ENCODE measurements at places on chromosomes 12 and 14.
A peak's percentile ranks its signal among the peaks of the same experiment; 100 is the strongest.

DNA sequence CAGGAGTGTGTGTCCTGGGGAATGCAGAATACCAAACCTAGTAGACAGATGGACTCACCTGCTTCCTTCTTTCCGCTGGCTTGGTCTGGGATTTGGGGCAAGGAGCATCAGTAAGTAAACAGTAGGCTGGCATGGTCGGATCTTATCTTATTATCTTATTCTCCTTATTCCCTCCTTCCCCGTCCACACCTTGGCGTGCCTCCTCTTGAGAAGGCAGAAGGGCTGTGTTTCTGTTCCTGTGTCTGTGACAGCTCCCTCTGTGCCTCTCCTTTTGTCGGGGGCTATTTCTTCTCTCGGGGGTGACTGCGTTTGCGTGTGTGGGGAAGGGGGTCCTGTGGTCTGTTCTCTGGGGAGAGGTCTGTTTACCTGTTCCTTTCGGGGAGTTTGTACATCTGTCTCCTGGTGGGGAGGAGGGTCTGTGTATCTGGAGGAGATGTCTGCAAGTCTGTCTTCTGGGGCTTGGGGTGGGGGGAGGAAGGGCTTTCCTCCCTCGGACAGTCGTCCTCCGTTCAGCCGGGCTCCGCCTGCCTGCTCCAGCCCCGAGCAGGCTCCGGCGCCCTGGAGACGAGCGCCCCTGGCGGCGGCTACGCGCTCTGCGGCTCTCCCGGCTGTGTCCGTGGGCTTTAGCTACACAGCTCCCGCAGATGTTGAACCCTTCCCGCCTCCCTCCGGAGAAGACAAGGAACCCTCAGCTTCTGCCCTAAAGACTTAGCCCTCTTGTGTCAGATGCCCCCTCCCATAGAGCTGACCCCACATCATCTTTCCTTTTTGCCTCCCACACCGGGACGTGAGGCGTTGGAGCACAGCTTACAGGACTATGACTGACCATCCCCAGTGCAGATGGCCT lies 4.4 kb downstream of the KRT86 start:
- peaks cover 19% of the 10 kb centered on the region for H3K4me1 ChIP-seq
- no peak overlapping the region for H3K27ac ChIP-seq
- peaks cover 49% of the 10 kb centered on the region for H3K27me3 ChIP-seq
- H3K4me3 ChIP-seq = peak overlapping the region; percentile 47

DNA sequence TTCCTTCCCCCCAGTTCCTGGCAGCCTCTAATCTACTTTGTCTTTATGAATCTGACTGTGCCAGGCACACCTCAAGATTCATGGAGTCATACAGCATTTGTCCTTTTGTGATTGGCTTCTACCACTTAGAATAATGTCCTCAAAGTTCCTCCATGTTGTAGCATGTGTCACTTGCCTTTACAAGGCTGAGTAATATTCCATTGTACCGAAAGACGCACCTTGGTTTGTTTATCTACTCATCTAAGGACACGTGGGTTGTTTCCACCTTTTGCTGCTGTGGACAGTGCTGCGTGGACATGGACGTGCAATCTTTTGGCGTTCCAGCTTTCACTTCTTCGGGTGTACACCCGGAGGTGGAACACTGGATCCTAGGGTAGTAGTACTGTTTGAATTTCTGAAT lies 33.5 kb downstream of the ANAPC7 start:
- DNase-seq = no peak
- H3K4me3 ChIP-seq = no peak overlapping the region
- peaks cover 5% of the 10 kb centered on the region for H3K36me3 ChIP-seq
- no peak overlapping the region for H3K27ac ChIP-seq
- H3K27me3 ChIP-seq = no peaks in the 10 kb centered on the region

- H3K36me3 ChIP-seq = no peaks in the 10 kb centered on the region
- H3K4me3 ChIP-seq = no peak overlapping the region
- no peak overlapping the region for H3K27ac ChIP-seq
These were observed 33.4 kb upstream of the DCN start for GRCh38 chr12:91215940-91216454.

GRCh38 chr12:8157484-8158198 lies 826 bp downstream of the ZNF705A start:
- no peaks in the 10 kb centered on the region for H3K36me3 ChIP-seq
- no peaks in the 10 kb centered on the region for H3K27me3 ChIP-seq

DNA sequence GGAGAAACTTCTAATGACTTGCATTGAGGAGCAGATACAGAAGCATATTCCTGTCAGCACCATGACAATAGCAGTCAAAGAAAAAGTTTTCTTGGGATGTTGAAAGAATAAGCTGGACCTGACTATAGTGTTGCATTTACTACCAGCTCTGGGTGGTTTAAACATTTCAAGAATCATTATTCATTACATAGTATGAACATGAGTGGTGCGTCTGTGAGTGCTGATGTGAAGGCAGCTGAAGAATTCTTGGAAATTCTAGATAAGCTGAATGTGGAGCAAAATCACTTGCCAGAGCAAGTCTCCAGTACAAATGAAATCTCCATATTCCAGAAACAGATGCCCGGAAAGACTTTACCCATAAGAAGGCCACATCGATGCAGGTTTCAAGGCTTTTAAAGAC lies 45.0 kb upstream of the STAB2 start:
- H3K36me3 ChIP-seq = no peaks in the 10 kb centered on the region
- H3K4me3 ChIP-seq = no peak overlapping the region
- H3K27me3 ChIP-seq = peaks cover 23% of the 10 kb centered on the region
- H3K27ac ChIP-seq = no peak overlapping the region
- DNase-seq = no peak

GRCh38 chr12:46499226-46499625 lies 126.7 kb upstream of the SLC38A2 start:
- no peak overlapping the region for H3K27ac ChIP-seq
- no peak for DNase-seq
- peaks cover 24% of the 10 kb centered on the region for H3K36me3 ChIP-seq
- no peak overlapping the region for H3K4me3 ChIP-seq
- no peaks in the 10 kb centered on the region for H3K4me1 ChIP-seq
- H3K27me3 ChIP-seq = no peaks in the 10 kb centered on the region

DNA sequence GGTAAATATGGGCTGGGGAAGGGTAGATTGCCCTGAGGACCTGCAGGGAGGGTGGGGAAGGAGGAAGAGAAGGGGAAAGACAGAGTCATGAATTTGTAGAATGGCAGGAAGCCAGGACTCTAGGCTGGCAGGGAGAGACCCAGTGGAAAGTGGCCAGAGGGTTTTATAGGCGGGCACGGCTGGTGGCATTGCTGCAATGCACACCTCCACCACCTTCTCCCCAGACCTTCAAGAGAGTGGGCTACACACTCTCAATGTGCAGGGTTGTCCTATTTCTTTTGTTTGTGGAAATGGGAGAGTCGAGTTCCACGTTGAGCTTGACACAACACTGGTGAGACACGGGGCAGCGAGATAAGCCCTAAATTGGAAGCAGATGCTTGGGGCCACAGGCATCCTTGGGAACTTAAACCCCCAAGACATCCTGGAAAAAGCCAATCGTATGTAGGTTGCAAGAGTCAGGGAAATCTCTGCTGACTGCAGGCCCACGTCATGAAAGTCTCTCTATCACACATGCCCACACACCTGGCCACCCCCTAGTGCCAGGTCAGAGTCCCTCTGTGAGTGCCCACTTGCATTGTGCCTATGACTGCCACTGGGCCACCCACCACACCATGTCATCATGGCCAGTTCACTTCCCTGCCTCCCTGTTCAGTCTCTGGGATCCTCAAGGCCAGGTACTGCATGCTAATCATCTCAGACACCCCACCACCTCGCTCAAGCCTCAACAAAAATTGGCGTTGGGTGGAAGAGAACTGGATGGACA lies 38.0 kb upstream of the BDKRB2 start:
- H3K27ac ChIP-seq = no peak overlapping the region
- no peak overlapping the region for H3K4me3 ChIP-seq
- no peak for DNase-seq
- H3K36me3 ChIP-seq = no peaks in the 10 kb centered on the region

DNA sequence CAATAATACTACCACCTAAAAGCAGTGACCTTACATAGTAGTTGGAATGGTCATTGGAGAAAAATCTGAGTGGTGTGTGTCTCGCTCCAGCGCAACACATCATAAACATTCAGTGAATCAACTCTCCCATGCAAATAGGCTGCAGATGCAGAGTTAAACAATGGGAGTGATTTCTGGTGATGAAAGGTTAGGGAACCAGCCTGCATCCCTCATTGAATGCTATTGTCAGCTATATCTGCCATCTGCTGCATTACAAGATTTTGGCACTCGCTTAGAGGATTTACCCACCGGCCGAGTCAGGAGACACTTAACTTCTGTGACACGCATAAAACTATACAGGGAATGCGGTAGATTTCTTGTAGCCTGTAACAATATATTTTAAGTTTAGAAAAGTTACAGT lies 900.9 kb downstream of the FLRT2 start:
- H3K27ac ChIP-seq = no peak overlapping the region
- H3K27me3 ChIP-seq = no peaks in the 10 kb centered on the region
- DNase-seq = no peak
- H3K4me3 ChIP-seq = no peak overlapping the region
- H3K4me1 ChIP-seq = no peaks in the 10 kb centered on the region
- no peaks in the 10 kb centered on the region for H3K36me3 ChIP-seq

- no peak overlapping the region for H3K4me3 ChIP-seq
- no peak for DNase-seq
- no peak overlapping the region for H3K27ac ChIP-seq
These were observed 68.0 kb upstream of the FBXO33 start for GRCh38 chr14:39500253-39500652.

DNA sequence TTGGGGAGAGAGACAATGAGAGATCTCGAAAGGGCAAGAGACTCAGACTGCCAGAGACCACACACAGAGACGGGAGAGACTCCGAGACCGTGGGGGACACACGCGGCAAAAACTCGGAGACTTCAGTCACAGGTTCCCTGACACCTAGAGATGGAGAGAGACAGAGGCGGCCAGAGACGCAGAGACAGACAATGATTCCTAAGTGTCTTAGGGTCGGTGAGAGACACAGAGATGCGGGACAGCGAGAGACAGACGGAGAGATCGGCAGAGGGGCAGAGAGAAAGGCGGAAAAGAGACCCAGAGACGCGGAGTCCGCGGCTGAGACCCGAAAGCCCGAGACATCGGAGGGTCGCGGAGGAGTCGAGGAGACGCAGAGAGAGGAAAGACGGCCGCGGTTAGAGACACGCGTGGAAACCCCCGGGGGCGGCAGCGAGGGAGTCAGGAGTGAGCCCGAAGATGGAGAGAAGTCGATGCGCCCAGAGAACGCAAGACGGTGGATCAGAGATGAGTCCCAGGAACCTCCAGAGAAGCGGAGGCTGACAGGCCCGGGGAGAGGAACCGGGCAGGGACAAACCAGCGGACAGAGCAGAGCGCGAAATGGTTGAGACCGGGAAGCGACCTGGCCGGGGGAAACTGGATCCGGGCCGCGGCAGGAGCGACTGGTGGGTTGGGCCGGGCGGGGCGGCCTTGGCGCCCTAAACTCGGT lies 7.8 kb downstream of the LHX5 start:
- DNase-seq = no peak
- H3K36me3 ChIP-seq = peaks cover 3% of the 10 kb centered on the region

DNA sequence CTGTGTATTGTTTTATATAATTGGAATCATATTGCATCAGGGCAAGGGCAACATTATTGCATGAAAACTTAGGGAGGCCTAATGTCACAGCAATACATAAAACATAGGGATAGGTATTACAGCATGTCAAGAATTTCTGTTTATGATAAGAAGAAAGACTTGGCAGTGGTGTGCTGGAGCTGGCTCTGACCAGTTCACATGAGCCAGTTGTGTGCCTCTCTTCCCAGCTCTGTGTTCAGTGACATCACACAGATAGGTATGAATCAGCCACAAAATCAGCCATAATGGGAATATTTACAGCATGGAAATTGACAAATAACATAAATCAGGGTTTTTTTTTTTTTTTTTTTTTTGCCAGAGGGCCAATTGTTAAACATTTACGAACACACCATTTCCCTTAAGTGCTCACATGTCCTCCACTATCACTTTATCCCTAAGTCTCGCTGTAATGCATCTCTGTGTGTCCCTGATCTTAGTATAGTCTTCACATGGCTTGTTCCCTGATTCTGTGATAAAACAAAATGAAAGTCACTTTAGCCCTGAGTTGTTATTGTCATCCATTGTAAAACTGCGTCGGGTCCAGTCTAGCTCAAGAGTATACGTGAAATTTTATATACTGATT lies 31.9 kb upstream of the ACSM4 start:
- H3K27me3 ChIP-seq = peaks cover 13% of the 10 kb centered on the region
- H3K36me3 ChIP-seq = no peaks in the 10 kb centered on the region
- H3K27ac ChIP-seq = no peak overlapping the region
- no peak for DNase-seq
- no peak overlapping the region for H3K4me3 ChIP-seq
- H3K4me1 ChIP-seq = no peaks in the 10 kb centered on the region

DNA sequence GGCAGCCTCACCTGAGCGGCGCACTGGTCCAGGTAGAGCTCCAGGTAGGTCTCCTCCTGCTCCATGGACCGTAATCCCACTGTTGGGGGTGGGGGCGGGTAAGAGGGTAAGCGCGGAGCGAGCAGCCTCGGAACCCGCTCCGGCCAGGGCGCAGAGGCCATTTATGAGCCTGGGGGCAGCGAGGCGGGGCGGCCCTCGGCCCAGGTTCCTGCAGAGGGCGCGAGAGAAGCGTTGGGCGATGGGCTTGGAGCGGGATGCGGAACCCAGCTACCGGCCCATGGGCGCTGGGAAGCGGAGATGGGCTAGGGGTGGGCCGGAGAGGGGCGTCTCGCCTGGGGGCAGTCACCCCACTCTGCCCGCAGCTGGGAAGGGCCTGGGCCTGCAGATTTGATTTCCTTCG lies at the start of gene TBPL2:
TSS of gene TBPL2 (minus strand) at position 232 of the 400 bp plus-strand sequence. CDS start at position 65, 167 bp downstream.
- no peaks in the 10 kb centered on the region for H3K36me3 ChIP-seq
- no peak within 1 kb of the TSS for H3K27ac ChIP-seq
- no peak for DNase-seq
- H3K4me1 ChIP-seq = no peaks in the 10 kb centered on the region

DNA sequence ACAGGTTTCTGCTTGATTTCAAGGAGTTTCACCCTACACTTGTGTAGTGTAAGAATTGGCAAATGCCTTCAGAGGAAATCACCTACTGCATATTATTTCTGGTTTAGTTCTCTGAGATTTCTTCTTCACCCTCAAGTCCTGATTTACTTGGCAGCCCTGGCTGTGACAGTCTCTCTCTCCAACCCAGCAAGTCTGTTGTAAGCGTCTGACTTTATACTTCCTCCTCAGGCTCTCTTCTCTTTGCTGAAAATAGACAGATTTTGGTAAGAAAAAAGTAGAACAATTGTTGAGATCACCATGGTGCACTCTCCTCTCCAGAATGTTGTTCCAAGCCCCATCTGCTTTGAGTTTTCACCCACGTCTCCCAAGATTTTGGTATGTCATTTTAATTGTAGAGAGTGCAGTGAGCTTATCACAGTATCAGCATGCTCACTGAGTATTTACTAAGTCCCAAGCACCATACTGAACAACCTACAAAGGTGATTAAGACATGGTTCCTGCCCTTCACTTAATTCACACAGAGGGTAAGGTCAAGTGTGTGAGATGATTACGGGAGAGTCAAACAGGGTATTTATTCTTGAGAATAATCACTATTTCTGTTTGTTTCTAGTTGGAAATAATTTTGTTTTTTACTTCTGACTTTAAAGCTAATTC lies 148.7 kb downstream of the MDGA2 start:
- H3K4me3 ChIP-seq = no peak overlapping the region
- H3K4me1 ChIP-seq = no peaks in the 10 kb centered on the region
- no peak overlapping the region for H3K27ac ChIP-seq
- no peaks in the 10 kb centered on the region for H3K27me3 ChIP-seq

GRCh38 chr14:30082486-30082885 lies 154.8 kb upstream of the PRKD1 start:
- no peak for DNase-seq
- no peaks in the 10 kb centered on the region for H3K27me3 ChIP-seq
- H3K4me3 ChIP-seq = no peak overlapping the region
- no peak overlapping the region for H3K27ac ChIP-seq
- H3K4me1 ChIP-seq = no peaks in the 10 kb centered on the region

All from activated T-cell treated with anti-CD3 and anti-CD28 coated beads, Interleukin-2, amount 50 U/mL, for 72 hours (primary cell).